Activated CD4-positive, alpha-beta T cell treated with anti-CD3 and anti-CD28 coated beads for 36 hours (primary cell): ENCODE measurements at places on chromosomes 13 and 19.

- H3K27ac ChIP-seq = no peak overlapping the region
- H3K4me3 ChIP-seq = no peak overlapping the region
- H3K4me1 ChIP-seq = peaks cover 5% of the 10 kb centered on the region
- DNase-seq = no peak
- peaks cover 58% of the 10 kb centered on the region for H3K36me3 ChIP-seq
- H3K27me3 ChIP-seq = no peaks in the 10 kb centered on the region
Observed at GRCh38 chr19:34436716-34437115, 8.5 kb downstream of the UBA2 start.

- no peak overlapping the region for H3K4me3 ChIP-seq
- no peaks in the 10 kb centered on the region for H3K4me1 ChIP-seq
- no peak for DNase-seq
Observed at GRCh38 chr13:112435973-112436372, 59.8 kb downstream of the SPACA7 start.

DNA sequence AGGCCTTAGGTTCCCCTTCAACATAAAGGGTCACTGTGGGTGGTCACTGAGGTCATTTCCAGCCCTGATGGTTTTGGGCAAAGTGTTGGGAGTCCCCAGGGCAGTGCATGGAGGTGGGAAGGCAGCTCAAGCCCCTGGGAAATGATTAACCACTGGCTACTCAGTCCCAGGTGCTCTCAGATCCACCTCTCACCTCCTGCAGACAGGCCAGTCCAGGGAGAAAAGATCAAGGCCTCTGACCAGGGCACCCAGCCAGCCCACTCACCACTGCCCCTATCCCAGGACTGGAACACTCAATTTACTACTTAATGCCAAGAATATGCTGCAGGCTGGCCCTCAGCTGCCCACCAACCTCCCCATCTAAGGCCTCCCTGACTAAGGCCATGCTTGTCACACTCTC, 1307.9 kb downstream of the UQCRFS1 start:
- H3K36me3 ChIP-seq = no peaks in the 10 kb centered on the region
- no peak overlapping the region for H3K4me3 ChIP-seq
- H3K27me3 ChIP-seq = no peaks in the 10 kb centered on the region
- no peaks in the 10 kb centered on the region for H3K4me1 ChIP-seq

DNA sequence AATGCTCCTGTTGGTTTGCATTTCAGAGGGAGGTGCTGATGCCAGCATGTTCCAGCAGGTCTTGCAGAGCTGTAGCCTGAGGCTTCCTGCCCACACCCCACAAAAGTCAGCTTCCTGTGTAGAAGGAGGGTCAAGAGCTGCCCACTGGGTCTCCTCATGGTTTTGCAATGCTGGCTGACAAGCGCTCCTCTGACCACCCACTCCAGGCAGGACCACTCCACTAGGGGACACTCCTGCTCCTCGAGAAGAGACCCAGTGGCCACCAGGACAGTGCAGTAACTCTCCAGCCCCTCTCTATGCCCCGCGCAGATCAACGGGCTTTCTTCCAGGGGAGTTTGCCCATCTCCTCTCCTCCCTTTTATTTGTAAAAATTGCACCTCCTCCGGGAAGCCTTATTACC, 72.9 kb upstream of the UQCRFS1 start:
- peaks cover 25% of the 10 kb centered on the region for H3K27me3 ChIP-seq
- no peaks in the 10 kb centered on the region for H3K4me1 ChIP-seq
- H3K36me3 ChIP-seq = no peaks in the 10 kb centered on the region
- no peak overlapping the region for H3K4me3 ChIP-seq
- H3K27ac ChIP-seq = no peak overlapping the region

DNA sequence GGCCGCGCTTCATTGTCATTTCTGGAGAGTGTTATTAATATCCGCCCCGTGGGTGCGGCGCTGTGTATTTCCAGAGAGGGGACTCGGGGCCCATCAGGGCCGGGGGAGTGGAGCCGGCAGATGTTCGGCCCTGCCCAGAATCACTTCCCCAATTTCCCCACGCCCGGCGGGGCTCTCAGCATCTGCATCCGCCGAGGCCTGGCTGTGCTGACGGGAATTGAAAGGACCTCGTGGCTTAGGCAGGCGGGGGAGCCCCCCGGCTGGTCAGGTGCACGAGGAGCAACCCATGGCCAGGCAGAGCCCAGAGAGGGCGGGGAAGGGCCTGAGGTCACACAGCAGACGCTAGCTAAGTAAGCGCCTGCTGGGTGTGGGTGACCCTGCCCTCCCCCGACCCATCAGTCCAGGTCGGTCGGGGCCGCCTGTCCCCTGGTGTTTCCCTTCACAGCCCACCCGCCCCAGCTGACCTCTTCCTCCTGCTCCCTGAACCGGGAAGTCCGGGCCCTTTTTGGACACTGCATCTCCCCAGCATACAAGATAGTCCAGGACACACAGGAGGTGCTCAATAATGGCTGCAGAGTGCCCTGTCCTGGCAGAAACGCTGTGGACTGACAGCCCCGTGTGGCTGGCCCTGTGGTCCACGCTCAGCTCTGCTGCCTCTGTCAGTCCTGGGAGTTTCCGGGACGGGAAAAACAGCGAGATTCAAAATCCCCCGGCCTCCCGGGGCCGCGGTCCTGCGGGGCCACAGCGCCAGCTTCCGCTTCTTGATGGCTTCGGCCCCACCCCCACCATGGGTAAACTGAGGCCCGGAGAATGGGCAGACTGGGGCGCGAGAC, 22.1 kb downstream of the ARID3A start:
- no peaks in the 10 kb centered on the region for H3K36me3 ChIP-seq
- H3K27me3 ChIP-seq = no peaks in the 10 kb centered on the region
- DNase-seq = no peak
- no peak overlapping the region for H3K4me3 ChIP-seq
- no peaks in the 10 kb centered on the region for H3K4me1 ChIP-seq
